ENCODE measurements at places on chromosomes 5 and 9.

- no peak for DNase-seq
Measured at GRCh38 chr9:94991961-94992907, 265.7 kb downstream of the AOPEP start.

- DNase-seq, result no peak
Measured at GRCh38 chr5:1543398-1544293, 19.9 kb upstream of the LPCAT1 start.

DNA sequence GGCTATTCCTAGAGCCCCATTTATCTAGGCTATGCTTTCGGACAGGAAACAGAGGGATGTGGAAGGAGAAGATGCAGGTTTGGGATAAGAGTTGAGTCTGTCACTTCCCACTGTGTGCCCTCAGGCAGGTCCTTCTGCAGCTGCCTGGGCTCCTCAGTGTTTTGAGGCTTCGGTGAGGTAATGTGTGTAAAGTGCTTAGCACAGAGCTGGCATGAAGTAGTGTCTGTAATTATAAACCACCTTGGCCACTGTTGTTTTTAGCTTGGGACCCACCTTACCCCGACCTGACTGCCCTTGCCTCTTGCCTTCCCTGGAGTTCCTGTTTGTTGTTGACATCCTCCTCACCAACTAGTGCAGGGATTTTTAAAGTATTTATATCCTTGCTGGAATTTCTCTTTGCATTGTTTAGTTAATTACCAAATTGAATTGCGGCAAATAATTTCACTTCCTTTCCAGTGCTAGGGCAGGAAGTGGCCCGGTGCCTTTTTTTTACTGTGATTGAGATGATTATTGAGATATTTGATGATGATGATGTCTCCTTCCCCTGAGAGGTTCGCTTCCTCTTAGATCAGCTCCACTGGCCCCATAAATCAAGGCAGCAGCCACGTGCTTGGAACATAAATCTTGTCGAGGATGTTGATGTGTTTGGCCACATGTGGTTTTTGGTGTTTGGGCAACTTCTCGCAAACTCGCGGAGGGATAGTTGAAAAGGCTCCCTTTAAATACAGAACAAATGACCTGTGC, 38.3 kb upstream of the DAB2IP start:
- no peak for DNase-seq

GRCh38 chr9:75088646-75089372, 495 bp downstream of the OSTF1 start:
- no peak for DNase-seq

- peak; percentile 62 for DNase-seq
Measured at GRCh38 chr9:126705767-126706697, 92.3 kb downstream of the LMX1B start.

- no peak for DNase-seq
Measured at GRCh38 chr5:16013334-16014065, 166.1 kb downstream of the MARCHF11 start.

DNA sequence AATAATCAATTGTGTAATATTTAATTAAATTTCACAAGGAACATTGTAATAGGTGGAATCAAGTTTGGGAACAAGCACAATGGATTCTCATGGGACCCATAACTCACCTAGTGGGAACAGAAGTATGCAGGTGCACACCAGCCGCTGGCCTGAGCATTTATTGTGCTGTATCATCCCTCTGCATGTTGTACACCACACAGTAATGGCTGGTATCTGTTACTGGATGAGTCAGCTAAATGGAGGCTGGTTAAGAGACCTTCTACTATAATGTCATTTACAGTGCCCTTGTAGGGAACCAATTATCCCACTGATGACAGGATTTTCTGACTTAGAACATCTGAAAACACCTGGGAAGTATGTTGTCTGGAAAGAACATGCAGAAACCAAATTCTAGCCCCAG, 3.2 kb upstream of the MAP3K1 start:
- no peak for DNase-seq

- no peak for DNase-seq
Measured at GRCh38 chr5:89930591-89931392, 478.8 kb downstream of the CETN3 start.

- DNase-seq, result no peak
Measured at GRCh38 chr5:159667286-159667685, 249.0 kb upstream of the ADRA1B start.

- DNase-seq, result no peak
Measured at GRCh38 chr9:114097613-114098020, 1.5 kb downstream of the KIF12 start.

DNA sequence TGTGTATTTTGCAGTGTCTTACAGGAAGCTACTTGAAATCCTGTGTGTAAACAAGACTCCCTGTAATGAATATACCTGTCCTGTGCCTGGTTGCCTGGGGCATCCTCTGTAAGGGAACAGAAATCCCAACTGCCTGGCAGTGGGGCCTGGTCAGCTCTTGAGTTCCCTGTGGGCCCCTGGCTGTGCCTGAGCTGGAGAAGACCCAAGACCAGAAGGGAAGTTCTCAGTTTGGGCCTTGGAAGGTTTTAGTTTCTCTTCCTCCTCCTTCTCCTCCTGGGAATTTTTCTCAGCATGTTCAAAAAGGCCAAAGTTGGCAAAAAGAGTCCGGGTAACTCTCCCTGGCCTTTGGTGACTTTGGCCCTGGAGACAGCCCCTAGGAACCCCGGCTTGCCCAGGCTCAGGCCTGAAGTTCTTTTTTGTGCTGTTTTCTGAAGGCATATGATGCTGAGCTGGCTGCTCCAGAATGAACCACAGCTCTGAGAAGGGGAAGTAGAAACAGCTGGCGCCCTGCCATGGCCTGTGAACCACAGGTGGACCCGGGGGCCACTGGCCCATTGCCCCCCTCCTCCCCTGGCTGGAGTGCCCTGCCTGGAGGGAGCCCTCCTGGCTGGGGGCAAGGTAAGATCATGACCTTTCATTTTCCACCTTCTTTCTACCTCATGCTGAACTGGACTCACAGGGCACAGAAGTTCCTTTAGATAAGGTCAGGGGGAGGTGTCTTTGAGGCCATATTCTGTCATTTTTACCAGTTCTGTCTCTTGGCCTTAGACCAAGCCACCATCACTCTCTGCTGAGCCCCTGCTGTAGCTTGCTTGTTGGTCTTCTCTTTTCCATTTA, 5.8 kb downstream of the TMEM268 start:
- DNase-seq, result no peak

DNA sequence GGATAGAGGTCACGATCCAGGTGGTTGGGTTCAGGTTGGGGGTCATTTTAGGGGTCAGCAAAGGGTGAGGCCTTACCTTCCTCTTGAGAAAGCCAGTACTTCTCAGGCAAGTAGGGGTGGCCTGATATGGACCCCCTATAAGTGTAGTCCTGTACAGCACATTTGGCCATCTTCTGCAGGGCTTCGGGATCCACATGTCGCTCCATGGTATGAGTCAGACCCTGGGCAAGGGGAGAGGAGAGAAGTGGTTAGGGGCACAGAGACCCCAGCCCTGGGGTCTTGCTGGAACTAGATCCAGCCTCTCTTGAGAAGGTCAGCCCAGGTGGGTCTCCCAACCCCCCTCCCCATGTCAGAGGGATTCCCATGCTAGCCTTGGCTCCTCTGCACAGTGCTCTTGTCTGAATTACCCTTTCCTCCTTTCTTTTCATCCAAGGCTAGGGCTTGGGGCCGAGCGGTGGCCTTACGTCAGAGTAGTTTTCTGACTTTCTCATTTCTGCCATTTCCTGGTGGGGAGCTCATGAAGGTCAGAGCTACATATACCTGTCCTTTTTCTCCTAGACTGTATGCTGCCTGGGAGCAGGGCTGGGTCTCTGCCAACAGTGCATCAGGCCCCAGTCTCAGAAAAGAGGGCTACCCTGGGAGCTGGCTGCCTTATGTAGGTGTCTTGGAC, 9.0 kb upstream of the MYORG start:
- no peak for DNase-seq
